ENCODE measurements at places on chromosomes 5 and 9. TPM values are rescaled to one million over a fixed set of nuclear protein-coding genes. Genes with fewer than 3 reads are reported as not detected.
A peak's percentile ranks its signal among the peaks of the same experiment; 100 is the strongest.

DNA sequence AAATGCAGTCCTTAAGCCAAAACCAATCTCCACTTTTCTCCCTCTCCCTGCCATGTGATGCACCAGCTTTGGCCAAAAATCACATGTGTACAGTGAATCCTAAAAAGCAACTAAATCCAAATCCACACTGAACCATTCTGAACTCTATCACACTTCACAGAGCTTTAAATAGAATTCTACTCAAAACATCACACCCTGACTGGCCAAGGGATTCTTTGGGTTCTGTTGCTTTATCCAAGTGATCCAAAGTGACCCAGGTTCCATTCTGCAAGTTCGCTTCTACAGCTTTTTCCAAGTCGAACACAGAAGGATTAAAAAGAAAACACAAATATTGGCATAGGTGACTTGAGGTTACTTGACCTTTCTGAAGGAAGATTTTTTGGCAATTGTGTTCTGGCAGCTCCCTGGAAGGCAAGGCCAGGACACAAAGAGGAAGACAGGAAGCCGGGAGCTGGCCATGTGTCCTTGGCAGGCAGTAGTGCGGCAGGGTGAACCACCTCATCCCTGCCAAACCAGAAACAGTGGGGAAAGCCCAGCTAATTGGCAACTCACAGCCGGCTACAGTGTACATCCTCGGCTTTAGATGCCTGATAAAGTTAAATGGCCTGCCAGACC lies 115.0 kb downstream of the NFIB start:
- no peaks in the 10 kb centered on the region for H3K36me3 ChIP-seq
- DNase-seq = peak; percentile 60
- H3K4me1 ChIP-seq = peaks cover 3% of the 10 kb centered on the region
- H3K27ac ChIP-seq = peak overlapping the region; percentile 59
- no peak overlapping the region for H3K4me3 ChIP-seq
- no peaks in the 10 kb centered on the region for H3K27me3 ChIP-seq

- DNase-seq = no peak
- H3K36me3 ChIP-seq = no peaks in the 10 kb centered on the region
- no peaks in the 10 kb centered on the region for H3K4me1 ChIP-seq
- no peak overlapping the region for H3K27ac ChIP-seq
- H3K4me3 ChIP-seq = no peak overlapping the region
- no peaks in the 10 kb centered on the region for H3K27me3 ChIP-seq
Observed at GRCh38 chr5:125181159-125181558, 434.7 kb upstream of the ZNF608 start.

DNA sequence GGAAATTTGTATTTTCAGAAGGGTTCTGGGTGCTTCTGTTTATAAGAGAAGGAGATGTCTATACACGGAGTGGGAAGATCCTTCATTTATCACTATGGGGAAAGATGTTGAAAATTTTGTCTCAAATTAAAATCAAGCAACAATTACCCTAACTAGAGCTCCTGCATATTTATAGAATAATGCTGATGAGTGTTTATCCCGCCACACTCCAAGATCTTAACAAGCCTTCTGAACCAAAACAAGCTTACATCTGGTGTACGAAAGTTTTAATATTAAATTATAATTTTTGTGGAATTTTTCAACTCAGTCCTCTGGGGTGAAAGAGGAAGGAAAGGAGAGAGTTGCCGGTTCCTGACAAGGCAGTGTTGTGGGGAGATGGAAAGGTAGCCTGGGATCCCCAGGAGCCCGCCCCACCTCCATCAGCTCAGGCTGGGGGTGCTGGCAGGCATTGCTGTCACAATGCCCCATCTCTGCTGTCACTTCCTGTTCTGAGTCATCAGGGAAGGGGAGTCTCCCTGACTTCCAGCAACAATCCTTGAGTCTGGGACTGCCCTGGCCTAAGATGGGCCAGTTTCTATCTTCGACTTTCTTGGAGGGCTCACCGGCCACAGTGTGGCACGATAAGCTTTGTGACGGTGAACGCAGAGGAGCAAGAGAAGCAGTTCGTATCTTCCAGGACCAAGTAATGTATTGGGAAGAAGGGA lies 64.5 kb downstream of the ERAP1 start:
- H3K4me1 ChIP-seq = no peaks in the 10 kb centered on the region
- H3K4me3 ChIP-seq = no peak overlapping the region
- no peak for DNase-seq

DNA sequence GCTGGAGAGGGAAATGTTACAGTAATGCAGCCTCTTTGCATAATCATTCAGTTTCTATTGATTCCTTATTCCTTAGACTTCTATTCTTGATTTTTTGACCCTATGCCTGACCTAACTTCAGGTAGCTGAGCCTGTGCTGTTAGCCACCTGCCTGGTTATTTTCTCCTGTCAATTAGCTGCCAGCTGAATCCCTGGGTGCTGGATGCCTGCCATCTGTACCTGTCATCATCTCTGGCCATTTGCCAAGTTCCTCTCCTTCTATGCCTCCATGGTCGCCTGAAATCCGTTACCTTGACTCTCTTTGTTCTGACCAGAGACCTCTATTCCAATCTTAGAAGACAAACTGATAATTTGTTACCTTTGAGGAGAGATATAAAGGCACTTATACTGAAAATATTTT lies 178.3 kb downstream of the CAVIN4 start:
- H3K27ac ChIP-seq = no peak overlapping the region
- H3K27me3 ChIP-seq = no peaks in the 10 kb centered on the region
- no peak for DNase-seq
- no peaks in the 10 kb centered on the region for H3K36me3 ChIP-seq
- H3K4me1 ChIP-seq = no peaks in the 10 kb centered on the region

DNA sequence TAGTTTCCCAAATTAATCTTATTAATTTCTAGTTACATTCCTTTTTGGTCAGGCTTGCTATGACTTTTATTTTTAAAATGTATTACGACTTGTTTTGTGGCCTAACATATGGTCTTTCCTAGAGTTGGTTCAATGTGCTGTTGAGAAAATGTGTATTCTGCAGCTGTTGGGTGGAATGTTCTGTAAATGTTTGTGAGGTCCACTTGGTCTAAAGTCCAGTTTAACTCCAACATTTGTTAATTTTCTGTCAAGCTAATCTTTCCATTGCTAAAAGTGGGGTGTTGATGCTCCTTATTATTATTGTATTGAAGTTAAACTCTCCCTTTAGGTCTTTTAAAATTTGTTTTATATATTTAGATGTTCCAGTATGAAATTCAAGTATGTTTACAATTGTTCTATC lies 1010.8 kb upstream of the EDIL3 start:
- H3K27ac ChIP-seq = no peak overlapping the region
- H3K36me3 ChIP-seq = no peaks in the 10 kb centered on the region

- H3K27me3 ChIP-seq = no peaks in the 10 kb centered on the region
- DNase-seq = no peak
- no peak overlapping the region for H3K4me3 ChIP-seq
- peaks cover 4% of the 10 kb centered on the region for H3K4me1 ChIP-seq
- no peaks in the 10 kb centered on the region for H3K36me3 ChIP-seq
Observed at GRCh38 chr9:68871236-68871635, 142.7 kb downstream of the PRKACG start.

DNA sequence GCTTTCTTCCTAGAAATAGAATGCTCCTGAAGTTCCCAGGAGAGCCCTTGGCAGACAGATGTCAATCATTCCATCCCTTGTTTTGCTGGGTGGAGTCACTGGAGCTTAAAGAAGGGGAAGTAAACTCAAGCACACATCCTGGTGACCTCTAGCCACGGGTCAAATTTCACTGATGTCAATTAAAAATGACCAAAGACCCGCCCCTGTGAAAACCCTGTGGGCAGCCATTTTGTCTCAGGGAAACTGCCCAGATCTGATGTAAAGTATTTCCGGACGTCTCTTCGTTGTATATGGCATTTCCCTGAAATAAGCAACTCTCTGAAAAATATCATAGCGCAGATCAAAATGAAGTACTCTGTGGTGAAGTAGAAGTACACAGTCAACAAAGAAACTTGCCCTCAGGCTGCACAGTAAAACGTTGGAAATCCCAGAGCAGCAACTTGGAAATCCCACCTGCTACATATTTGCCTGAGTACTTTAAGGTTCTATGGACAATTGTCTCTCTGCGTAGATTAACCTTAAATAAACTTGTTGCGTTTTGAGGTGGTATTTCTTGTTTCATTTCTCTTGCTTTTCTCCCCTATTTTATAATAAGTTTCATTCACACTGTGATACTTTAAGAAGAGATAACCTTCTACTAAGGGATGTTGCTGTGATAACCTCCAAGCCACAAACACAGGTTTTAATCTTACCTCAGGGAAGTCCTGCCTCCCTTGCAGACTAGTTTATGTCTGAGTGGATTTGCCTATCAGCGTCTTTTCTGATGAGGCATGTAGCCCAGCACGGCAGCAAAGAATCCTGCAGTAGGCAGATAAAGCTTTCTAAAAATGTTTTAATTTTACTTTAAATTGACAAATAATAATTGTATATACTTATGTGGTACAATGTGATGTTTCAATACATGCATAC lies 60.9 kb upstream of the PIP5K1B start:
- no peaks in the 10 kb centered on the region for H3K36me3 ChIP-seq
- no peak overlapping the region for H3K27ac ChIP-seq
- H3K27me3 ChIP-seq = no peaks in the 10 kb centered on the region

The GOLM1 gene
- total RNA-seq = 113 TPM

The GCNT4 gene
- total RNA-seq = 1.5 TPM

The BHMT2 gene
- 4.3 TPM for total RNA-seq

The TICAM2 gene
- total RNA-seq = 2.3 TPM

The CEP72 gene
- total RNA-seq = 6.1 TPM

Measured in spinal cord (tissue), 10 donors.